ENCODE measurements at places on chromosomes 12 and 14.

DNA sequence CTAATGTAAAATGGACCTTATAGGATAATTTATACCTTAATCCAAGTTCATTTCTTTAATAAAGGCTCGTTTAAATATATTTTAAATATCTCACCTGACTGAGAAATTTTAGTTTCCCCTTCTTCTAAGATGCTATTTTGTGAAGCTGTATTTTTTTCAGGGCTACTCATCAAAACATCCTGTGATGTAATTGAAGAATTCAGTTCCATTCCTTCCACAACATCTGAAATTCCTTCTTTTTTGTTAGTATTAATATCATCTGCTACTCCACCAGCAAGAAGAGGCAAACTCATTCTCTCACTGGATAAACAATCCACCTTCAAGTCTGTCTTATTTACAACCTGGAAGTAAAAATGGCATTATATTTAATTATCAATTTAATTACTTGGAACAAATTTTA is 22.5 kb downstream of the LGALS3 start:
- no peak for DNase-seq

DNA sequence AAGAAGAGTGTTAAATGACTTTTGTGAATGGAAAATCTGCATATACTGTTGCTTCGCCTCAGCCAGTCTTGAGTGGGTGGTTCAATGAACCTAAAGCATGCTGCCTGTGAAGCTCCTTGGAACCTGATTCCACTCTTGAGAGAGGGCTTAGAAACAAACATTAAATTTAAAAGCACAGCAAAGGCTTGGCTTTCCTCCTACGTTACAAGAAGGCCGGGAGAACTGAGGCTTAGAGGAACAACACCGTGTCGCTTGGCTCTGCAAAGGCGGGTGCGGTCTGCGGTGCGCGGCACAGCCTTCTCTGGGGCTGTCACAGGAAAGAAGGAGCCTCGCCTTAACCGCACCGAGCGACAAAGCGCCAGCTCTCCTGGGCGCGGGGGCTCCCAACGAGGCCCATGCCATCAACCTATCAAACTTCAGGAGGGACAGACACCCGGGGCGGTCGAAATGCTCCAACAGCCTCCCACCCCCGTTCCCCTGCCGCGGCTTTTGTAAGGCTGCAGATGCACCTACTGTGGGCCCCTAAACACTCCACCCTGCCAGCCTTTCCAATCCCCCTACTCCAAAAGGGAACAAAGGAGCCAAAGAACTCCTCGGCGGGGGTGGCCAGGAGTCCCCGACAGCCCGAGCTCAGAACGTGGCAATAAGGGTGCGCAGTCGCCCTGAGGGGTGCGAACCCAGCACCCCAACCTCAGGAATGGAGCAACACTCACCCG is 729 bp downstream of the OSBPL8 start:
- no peak for DNase-seq

GRCh38 chr12:119208626-119209061 is 29.9 kb downstream of the HSPB8 start:
- DNase-seq: no peak

DNA sequence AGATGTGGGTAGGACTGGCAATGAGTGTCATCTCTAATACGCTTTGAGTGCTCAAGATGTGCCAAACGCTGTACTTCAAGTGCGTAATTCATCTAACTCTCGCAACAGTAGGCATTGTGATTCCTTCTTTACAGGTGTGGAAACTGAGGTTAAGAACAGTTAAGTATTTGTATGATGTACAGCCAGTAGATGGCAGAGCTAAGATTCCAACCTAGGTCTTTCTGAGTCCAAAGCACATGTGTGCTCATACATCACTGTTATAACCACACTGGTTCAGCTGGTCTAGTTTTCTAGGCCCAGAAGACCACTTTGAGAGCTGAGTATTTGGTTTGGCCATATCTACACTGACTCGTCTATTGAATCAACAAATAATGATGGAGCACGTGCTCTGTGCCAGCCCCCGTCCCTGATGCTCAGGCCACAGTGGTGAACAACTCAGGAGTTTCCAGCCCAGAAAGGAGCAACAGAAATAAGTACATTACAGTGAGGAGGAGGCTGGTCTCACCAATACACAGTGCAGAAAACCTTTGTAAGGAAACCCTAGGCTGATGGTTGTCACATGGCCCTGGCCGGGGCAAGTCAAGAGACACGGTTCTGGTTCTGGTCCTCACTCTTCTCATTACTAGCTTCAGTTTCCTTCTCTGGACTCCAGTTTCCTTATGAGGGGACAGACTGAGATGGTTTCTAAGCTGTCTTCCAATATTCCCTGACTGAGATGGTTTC is 69.3 kb upstream of the SCN8A start:
- DNase-seq: no peak

- no peak for DNase-seq
Observed at GRCh38 chr14:94045101-94045500, 19.0 kb downstream of the OTUB2 start.

GRCh38 chr14:33511851-33512640 is 438.8 kb downstream of the EGLN3 start:
- no peak for DNase-seq

- no peak for DNase-seq
Observed at GRCh38 chr12:88628856-88629509, 48.7 kb upstream of the KITLG start.

- no peak for DNase-seq
Observed at GRCh38 chr14:95911456-95911855, 34.8 kb downstream of the TUNAR start.

GRCh38 chr14:76708028-76708427 is 53.2 kb upstream of the VASH1 start:
- no peak for DNase-seq

DNA sequence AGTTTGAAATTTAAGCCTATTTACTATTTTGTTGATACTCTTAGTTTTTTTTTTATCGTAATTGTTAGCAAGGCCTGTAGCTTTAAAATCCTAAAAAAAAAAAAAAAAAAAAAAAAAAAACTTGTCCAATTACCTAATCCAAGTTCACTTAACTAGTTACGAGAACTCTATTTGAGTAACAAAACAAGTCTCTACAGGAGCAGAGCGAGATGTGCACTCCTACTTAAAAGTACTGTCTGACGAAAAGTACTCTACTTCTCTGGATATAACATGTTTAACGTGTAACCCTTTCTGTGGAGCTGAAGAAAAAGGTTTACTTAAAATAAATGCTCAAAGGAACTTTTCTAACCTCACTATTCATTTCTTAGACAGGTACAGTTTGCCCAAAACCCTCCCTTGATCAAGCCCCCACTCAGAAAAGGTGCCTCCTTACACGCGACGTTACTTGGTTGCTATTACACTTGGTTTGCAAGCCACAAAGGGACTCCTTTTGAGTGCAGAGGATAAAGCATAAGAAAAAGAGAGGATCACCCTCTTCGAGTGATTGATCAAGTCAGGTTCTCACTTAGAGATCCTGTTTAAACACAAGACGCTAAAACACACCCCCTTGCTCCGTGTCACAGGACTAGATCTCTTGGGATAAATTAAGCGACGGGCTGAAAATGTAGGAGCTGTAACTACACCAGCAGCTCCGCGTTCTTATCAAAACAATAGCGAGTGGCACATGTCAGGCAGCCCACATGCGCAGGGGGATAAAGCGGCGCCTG is 2.2 kb downstream of the BAZ1A start:
- DNase-seq: no peak

GRCh38 chr12:89493670-89494302 is 30.8 kb downstream of the GALNT4 start:
- DNase-seq: no peak

GRCh38 chr14:51628238-51628637 is 23.5 kb upstream of the FRMD6 start:
- no peak for DNase-seq

DNA sequence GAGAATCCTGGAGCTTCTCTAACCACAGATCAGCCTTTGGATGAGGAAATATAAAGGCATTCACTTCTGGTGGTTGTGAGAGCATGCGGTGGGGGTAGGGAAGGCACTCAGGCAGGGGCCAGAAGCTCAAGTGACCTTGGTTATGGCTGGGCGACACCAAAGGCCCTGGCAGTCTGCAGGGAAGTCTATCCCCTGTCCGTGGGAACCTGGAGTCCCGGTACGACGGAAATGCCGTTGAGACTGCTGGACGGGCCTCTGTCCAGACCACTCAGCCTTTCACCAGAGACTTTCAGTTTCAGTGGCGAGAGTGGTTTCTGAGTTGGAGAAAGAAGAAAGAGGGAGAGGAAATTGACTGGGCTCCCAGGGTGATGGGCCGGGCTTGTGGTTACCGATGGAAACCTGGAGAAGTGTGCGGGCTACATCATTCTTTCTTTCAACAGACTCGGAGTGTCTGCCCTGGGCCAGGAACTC is 20.9 kb downstream of the ISCA2 start:
- DNase-seq: no peak

GRCh38 chr14:36942522-36943245 is 229.7 kb downstream of the SLC25A21 start:
- DNase-seq: no peak

Measured in iPS DF 19.7 (cell line).